ENCODE measurements at places on chromosomes 6 and 20.

GRCh38 chr20:52457826-52458225, 266.2 kb upstream of the ZFP64 start:
- DNase-seq: no peak

DNA sequence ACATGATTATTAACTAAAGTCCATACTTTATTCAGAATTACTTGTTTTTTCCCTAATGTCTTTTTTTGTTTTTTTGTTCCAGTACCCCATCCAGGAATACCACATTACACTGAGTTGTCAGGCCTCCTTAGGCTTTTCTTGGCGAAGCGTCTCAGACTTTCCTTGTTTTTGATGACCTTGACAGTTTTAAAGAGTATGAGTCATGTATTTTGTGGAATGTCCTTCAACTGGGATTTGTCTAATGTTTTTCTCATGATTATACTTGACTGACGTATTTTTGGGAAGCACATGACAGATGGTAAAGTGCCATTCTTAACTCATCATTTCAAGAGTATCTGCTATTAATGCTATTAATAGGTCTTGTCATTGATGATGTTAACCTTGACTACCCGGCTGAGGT, 23.6 kb downstream of the ENPP1 start:
- peak; percentile 7 for DNase-seq

GRCh38 chr6:144349690-144350527, 64.8 kb downstream of the UTRN start:
- peak; percentile 36 for DNase-seq

GRCh38 chr6:139519097-139519496, 144.6 kb upstream of the CITED2 start:
- no peak for DNase-seq

DNA sequence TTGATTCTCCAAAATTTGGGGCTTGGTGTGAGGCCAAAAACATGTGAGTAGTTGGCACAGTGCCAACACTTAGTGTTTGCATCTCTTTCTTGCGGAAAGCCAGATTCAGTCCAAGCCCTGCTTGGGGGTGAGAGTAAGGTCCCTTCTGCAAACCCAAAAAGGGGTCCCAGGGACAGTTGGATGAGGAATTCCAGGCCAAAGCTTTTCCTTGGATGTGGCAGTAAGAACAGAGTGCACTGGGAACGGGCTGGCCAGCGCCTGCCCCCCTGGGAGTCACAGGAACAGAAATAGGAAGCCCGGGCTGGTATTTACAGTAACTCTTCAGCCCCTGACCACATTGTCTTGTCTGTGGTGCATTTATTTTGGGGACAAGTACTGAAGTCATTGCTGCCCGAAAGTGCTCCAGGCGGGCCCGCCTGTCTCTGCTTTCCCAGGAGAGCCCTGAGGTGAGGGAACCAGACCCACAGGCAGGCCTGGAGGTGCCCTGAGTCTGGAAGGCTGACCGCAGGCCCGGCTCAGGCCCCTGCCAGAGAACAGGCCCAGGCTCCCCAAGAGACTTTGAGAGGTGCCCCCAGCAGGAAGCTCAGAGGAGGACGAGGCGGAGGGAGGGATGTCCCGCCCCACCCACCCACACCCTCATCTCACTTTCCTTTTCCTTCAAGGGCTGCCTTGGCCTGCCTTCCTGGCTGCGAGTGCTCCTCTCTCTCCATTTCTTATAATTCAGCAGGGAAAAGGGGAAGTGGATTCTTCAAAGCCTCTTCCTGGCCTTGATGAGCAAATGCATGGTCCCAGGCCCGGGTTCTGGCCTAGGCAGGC, 218.4 kb downstream of the MAFB start:
- DNase-seq: no peak

GRCh38 chr20:21713901-21714296, 8.4 kb downstream of the PAX1 start:
- no peak for DNase-seq

DNA sequence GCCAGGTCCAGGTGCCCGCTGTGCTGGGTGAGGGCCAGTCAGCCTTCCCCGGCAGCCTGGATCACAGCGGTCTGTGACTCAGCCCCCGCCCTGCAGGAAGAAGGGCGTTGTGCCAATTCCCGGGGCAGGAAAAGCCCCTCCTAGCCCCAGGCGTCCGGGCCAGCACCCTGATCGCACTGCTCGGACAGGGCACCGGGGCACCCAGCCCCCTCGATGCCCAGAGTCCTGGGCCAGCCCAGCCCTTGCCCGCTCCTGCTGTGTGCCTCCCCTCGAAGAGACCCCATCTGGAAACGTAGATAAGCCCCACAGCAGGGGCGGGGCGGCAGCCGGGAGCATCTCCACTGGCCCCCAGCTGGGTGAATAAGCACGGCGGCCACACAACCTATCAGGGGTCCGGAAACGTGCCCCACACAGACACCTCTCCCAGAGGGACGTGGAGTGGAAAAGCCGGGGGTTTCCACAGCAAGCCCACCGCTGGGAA, 9.9 kb downstream of the LAMA5 start:
- DNase-seq: peak; percentile 75

GRCh38 chr6:41286544-41287346, at the start of gene TREM1:
Gene TREM1, minus strand, starts transcription at chr6:41286682. Its CDS starts 27 bp downstream, at chr6:41286655.
- DNase-seq: peak; percentile 23

- no peak for DNase-seq
Observed at GRCh38 chr20:840858-841567, 7.5 kb downstream of the FAM110A start.

- no peak for DNase-seq
Observed at GRCh38 chr6:158815379-158815724, 3.8 kb downstream of the EZR start.

DNA sequence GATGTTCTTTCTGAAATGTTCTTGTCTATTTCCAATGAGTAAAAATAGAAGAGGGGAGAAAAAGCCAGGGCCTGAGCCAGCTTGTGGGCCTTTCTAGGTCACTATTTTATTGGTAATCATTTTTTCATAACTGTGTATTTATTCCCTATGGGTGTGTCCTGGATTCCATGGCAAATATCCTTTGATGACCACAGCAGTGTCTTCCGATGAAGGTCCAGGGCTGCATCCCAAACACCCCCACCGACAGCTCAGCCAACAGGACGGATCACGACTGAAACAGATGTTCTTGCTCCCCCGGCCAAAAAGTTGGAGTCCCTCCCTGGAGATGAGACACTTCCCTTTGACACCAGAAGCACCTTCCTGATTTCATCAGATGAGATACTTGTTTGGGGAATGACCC, 105.4 kb upstream of the PLEKHG1 start:
- DNase-seq: no peak

DNA sequence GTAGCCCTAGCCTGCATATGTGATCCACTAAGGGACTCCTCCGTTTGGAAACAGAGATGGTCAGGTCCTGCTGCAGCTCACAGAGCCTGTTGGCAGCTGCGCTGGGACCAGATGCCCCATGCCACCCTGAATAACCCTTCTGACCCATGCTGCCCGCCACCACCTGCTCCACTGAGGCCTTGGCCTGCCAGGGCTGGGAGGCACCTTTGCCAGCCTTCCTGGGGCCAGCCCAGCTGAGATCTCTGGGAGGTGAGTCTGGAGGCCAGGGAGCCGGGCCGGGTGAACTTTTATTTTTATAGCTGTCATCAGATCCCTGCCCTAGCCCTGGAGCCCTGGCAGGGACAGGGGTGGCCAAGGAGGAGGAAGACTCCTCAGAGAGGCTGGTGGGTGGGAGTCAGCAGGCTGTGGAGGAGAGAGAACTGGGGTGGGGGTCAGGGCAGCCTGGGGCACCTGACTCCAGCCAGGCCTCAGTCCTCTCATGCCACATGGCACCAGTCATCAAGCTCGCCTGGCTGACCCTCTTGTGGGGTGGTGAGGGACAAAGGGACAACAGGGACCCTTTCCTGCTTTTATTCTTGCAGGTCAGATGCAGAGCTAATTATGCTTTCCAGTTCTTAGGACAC, 10.0 kb downstream of the CEBPB start:
- DNase-seq: no peak

DNA sequence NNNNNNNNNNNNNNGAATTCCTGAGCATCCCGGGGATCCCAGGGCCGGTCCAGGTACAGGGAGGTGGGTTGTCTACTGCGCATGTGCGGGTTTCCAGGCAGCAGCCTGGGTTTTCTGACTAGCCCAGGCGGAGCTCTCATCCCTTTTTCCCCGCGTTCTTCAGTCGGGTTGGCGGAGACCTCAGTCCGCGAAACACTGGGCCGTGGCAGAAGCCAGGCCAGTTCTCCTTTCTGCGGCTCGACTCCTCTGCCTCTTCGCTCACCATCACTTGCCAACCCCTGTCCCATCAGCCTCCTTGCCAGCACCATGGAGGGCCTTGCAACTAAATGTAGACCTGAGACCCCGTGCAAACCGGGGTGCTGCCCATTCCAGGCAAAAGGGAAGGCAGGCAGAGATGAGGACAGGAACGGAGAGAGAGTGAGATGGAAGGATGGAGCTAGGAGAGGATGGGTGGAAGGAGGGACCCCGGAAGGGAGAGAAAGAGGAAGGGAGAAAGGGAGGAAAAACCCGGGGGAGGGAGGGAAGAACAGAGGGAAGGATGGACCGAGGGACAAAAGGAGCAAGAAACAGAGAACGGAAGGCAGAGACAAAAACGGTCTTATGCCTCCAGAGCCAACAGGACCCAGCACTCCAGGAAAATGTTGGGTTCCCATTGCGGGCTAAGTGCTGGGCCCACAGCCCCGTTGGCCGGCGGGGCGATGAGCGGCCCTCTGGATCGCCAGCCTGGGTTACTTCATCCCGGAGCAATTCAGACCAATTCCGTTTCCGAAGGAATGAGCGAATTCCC, 445.4 kb upstream of the DEFB115 start:
- peak; percentile 38 for DNase-seq

DNA sequence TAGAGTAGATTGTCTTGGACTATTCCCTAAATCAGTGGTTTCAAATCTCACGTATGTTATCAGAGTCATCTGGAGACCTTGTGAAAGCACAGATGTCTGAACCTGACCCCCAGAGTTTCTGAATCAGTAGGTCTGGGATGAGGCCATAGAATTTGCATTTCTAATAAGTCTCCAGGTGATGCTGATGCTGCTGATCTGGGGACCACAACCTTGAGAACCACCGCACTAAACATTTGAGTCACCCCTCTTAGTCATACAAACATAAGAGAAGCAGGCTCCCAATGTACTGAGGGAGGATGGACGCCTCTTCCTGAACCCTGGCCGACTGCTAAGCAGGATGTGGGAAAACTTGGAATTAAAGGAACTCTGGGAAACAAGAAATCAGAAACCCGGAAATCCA, 187.8 kb upstream of the PRDM1 start:
- peak; percentile 36 for DNase-seq

- DNase-seq: no peak
Observed at GRCh38 chr20:54342258-54342920, 133.0 kb upstream of the DOK5 start.

DNA sequence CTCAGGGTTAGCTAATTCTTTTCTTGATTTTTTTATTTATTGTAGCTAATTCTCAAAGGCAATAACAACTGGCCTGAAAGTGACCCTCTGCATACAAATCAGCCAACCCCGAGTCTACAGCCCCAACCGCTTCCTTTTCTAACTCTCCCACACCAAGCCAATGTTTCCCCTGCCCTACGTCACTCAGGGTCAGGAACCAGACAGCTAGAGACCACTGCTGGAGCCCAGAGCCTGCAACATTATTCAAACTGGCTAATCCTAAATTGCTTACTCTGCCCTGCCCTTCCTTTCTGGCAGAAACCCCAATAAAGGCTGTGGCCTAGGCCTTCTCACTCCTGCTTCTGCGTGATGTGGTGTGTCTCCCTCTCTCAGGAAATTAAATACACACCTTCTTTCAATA, 320.7 kb downstream of the CBLN4 start:
- no peak for DNase-seq

GRCh38 chr6:12414096-12414675, 124.0 kb downstream of the EDN1 start:
- DNase-seq: no peak

DNA sequence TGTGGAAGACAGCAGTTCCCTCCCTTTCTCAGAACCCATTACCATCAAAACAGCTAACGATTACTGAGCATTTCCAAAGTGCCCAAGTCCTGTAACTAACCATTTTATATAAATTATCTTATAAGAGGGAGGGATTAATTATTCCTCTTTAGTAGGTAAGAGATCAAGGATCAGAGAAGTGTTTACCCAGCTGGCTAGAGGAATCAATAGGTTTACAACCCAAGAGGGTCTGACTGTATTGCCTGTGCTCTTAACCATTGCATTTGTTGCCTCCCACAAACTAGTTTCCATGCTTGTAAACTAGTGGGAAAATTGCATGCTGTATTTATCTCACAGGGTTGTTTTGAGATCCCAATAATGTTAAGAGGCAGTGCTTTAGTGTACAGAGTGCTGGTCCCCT, 3.7 kb upstream of the DBNDD2 start:
- DNase-seq: no peak

DNA sequence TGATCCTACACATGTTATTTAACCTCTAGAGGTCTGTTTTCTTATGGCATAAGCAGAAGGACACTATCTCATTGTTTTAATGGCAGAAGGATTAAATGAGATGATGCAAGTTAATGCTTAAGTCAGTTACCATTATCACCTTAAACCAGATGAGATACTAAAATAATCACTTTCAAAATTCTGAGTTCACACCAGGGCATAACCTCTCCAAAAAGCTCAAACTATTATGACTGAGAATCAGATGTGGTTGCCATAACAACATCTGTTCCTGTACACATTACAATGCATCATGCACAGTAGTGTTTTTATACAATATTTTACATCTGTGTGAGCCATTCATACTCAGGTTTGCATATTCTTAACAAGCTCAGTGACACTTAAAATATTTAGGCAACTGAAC, 10.2 kb downstream of the ADNP start:
- no peak for DNase-seq

- DNase-seq: no peak
Observed at GRCh38 chr6:72968704-72969103, 256.6 kb downstream of the KHDC1L start.

GRCh38 chr6:134041093-134041492, 11.3 kb downstream of the SLC2A12 start:
- DNase-seq: peak; percentile 60

DNA sequence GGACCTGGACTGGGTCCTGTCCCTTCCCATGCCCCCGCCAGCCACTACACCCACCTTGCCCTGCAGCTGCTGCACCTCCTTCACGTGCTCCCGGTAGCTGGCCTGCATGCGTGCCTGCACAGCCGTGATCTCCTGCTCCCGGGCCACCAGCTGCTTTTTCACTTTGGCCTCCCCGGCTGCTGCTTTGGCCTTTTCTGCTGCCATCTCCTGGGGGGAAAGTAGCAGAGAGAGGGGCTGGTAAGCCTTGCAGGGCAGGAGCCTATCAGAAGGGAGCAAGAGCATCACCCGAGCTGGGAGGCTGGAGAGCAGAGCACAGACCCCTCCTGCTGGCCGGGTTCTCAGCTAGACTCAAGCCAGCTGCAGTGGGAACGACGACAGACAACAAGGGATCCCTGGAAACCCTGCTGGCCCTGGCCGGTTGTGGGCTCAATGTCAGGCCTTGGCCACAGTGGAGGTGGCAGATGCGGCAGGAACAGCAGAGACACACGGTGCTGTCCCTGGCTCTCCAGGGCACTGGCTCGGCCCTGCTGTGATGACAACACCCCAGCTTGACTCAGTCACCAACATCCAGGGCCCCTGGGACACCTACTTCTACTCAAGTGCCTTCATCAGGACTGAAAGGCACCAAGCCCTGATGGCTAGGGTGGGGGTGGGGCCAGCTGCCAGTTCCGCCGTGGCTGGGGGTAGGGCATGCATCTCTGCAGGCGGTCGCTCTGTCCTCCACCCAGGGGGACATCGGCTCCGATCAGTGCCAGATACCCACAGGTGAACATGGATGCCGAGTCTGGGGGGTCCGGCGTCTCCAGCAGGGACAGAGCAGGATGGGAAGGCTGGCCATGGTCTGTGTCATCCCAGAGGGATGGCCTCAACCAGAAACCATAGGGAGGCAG, 45.3 kb downstream of the RRBP1 start:
- DNase-seq: no peak

Data from GM03348 (cell line).